C1 segment of cervical spinal cord (tissue), 14 donors: ENCODE measurements at places on chromosomes 5 and 9.

GRCh38 chr5:37495210-37495609 is 116.1 kb downstream of the WDR70 start:
- no peak for DNase-seq

- DNase-seq = no peak
These were observed 1000.0 kb downstream of the PTPRD start for GRCh38 chr9:9612755-9613154.

DNA sequence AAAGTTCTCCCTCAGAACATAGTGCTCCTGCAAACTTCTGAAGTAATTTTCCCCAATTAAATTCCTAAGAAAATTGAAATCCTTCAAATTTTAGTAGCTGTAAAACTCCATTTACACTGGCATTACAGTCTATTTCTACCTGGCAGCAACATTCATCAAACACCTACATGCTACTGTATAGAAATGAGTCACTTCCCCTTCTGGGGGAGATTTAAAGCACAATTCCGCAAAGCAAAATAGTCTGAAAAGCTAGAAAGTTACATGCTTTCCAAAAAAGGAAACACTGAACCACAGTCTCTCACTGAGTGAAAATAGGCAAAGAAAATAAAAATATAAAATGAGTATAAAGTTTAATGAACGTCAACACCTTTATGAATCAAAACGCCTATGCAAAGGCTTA is 43.3 kb downstream of the MCTP1 start:
- DNase-seq = no peak

GRCh38 chr9:93319992-93320500 is 131.4 kb upstream of the FAM120A start:
- no peak for DNase-seq

DNA sequence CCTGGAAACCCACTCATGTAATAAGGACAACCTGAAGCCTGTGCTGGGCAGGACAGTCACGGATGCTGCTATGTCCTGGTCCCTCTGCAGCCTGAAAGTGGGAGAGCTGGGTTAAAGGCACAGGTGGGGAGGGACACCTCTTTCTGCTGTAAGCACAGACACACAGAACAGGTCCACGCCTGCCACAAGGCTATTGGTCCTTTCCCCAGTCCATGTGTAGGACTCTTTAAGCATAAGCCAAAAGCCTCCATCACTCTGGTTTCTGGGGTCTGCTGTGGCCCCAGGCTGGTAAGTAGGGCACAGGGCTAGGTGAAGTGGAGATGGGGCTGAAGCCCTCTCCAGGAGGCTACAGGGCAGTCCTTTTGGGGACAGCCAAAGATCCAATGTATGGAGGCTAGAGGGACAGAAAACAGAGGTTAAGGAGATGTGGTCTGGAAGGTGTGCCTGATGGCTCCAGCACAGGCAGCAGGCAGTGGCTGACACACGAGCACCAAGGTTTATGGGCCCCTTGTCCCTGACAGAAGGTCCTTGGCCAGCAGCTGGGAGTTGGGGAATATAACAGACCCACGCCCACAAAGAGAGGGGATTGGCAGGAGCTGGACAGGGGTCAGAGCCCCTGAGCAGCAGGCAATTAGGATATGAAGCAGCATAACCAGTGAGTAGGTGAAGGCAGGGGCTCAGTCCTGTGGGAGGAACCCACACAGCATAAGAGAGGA is 203.6 kb upstream of the MVB12B start:
- DNase-seq = no peak

DNA sequence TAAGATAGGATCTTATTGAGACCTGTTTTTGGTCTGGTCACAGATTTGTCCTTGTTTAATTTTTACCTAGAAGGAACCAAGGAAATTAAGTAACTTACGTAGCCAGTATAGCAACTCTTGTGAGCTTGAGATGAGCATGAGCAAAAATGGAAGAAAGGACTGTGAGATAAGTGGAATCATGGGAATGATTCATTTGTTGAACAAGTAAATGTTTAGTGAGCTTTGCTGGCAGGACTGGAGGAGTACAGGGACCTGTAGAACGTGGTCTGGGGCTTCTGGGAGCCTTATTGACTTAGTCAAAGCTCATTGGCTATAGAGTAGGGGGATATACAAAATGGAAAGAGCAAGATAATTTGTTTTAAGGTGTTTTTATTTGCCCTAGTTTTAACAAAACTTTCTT is 3.0 kb downstream of the RAD23B start:
- DNase-seq = no peak

DNA sequence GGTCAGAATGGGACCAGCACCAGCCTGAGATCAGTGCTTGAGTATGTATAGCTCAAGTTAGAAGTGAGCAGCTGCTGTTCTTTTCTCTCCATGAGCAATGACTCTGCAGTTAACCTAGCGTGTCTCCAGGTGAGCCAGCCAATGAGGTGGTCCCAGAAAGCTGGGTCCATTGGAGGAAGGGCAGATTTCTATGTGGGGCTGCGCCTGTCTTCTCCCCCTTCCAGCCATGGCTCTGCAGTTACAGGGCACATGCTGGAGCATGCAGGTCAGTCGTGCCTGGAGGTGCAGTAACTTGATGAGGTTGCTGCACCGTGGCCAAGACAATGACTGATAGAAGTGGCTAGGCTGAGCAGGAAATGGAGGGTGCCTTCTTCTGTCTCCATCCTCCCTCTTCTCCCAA is 29.6 kb upstream of the CXCL14 start:
- no peak for DNase-seq

- no peak for DNase-seq
These were observed 55.1 kb downstream of the C9orf152 start for GRCh38 chr9:110152704-110153374.
